ENCODE measurements at places on chromosomes 7 and 10.

GRCh38 chr7:136618818-136619217 is 249.6 kb upstream of the CHRM2 start:
- DNase-seq: no peak

- DNase-seq: no peak
Measured at GRCh38 chr7:8480527-8480926, 47.1 kb downstream of the NXPH1 start.

DNA sequence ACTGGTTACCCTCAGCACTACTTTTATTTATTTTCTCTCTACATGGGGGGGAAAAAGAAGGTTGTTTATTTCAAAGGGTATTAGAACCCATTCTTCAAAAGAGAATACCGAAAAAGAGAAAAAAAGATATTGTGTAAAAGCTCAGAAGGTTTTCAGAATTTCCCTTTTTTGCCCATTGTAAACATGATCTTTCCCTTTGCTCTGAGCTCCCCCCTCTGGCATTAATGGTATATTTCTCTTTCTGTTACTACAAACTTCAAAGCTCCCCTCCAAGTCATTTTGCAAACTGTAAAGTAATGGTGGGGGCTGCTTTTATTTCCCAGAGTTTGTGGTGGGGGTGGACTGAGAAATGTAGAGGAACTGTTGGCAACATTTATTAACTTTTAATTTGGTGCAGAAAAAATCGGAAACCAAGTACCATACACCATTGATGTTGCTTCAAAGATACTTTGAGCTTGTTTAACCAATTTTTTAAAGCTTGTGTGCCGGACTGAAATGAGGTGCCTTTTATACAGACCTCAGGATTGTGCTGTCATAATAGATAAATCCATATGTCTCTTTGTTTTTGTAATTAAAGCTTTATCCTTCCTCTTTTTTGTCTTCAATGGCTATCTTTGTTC is 181.5 kb downstream of the EXOC4 start:
- DNase-seq: no peak

DNA sequence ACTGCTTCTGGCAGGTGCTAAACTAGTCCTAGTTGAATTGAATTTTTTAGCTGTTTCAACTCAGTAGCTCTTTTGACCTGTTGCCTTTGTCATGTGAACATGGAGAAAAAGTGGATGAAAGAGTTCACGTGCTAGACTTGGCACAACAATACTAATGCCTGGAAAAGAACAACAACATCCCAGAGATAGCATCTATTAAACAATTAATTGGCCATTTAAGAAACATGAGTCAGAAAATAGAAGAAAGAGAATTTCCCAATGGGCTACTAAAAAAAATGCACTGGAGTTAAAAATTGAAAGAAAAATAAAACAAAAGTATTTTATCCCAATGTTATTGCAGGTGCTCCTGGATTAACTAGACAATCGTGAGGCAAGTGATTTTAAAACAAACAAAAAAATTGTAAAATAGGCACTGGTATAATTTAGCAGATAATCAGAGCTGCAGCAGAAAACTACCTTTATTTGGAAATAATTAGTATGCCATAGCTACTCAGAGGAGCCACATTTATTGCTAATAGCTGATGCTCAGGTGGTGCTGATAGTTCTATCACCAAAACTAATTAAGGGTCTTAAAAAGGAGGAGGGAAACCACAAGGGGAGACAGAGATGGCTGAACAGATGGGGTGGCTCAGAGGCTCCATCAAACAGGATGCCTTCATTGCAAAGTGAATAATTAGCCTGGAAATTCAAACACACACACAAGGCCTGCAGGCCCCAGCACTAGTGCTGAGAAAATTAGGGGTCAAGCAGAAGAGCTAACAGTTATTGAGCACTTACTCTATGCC is 17.6 kb downstream of the CCDC71L start:
- DNase-seq: no peak

GRCh38 chr7:155667241-155667829 is 22.9 kb downstream of the RBM33 start:
- DNase-seq: no peak

- no peak for DNase-seq
Measured at GRCh38 chr10:102634686-102635085, 9.6 kb upstream of the TRIM8 start.

GRCh38 chr7:130446259-130446658 is 5.4 kb upstream of the CEP41 start:
- DNase-seq: no peak

- no peak for DNase-seq
Measured at GRCh38 chr7:157753713-157754415, 417.1 kb downstream of the DNAJB6 start.

DNA sequence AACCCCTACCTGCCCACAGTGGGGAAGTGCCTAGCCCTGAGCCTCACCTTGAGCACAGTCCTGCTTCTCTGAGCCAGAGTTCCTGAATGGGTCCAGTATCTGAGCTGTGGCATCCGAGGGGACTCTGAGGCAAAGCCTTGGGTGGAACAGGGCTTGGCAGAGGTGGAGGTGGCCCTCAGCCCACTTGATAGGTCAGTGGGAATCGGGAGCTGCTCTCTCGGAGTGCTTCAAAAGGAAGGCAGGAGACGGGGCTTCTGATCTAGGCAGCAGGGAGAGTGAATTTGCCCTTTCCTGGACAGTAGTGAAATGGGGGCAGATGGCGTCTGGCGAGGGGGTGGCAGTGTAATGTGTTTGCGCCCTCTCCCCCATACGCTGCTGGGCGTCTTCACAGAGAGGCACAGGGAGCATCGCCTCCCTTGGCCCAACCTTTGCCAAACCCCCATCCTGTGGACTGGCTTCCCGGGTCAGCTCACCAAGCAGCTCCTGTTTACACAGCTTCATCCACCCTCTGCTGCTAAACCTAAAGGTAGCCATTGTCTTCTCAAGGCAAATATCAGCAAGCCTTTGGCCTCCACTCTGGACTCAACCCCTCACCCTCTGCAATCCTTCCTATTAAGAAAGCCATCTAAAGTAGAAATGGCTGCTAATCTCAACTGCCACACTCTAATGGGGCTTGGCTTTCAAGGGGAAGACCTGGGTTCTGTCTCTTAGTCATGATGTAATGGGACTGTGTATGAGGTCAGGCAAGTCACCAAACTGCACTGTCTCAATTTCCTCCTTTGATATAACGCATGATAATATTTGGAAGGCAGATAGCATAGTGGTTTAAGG is 21.1 kb upstream of the VDAC2 start:
- DNase-seq: no peak

DNA sequence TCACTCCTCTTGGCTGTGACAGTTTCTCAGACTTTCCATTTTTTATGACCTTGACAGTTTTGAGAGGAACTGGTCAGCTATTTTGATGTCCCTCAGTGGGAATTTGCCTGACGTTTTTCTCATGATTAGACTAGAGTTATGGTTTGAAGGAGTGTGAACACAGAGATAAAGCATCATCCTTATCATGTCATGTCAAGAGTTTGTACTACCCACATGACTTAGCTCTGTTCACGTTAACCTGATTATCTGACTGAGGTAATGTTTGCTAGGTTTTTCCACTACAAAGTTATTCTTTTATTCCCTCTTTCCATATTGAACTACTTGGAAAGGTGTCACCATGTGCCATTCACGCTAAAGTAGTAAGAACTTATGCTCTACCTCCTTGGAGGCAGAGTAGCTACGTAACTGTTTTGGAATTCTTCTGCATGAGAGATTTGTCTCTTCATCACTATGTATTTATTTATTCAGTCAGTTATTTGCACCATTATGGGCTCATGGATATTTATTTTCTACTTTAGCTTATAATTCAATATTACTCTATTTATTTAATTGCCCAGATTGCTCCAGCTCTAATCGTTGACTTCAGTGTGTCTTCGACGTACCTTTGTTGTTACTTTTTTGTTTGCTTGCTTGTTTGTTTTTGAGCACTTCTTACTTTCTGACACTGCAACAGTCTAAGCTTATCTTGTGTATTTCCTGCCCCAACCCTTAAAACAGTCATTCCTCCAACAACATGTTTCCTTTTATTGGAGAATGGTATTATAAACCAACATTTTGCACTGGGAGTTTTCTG is 50.4 kb downstream of the CPED1 start:
- DNase-seq: no peak

- no peak for DNase-seq
Measured at GRCh38 chr7:122438492-122438891, 133.9 kb upstream of the FEZF1 start.

DNA sequence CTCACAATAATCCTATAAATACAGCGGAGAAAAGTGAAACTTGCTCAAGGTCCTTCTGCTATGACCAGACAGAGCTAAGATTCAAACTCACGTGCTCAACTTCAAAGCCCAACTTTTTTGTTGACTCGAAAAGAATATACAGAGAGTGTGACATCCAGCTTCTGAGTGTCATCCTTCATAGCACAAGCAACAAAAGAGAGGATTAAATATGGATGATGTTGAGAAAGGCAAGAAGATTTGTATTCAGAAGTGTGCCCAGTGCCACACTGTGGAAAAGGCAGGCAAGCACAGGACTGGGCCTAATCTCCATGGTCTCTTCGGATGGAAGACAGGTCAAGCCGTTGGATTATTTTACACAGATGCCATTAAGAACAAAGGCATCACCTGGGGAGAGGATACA is 2.1 kb upstream of the FAM3C start:
- no peak for DNase-seq

- no peak for DNase-seq
Measured at GRCh38 chr7:34837801-34838201, 179.8 kb downstream of the NPSR1 start.

DNA sequence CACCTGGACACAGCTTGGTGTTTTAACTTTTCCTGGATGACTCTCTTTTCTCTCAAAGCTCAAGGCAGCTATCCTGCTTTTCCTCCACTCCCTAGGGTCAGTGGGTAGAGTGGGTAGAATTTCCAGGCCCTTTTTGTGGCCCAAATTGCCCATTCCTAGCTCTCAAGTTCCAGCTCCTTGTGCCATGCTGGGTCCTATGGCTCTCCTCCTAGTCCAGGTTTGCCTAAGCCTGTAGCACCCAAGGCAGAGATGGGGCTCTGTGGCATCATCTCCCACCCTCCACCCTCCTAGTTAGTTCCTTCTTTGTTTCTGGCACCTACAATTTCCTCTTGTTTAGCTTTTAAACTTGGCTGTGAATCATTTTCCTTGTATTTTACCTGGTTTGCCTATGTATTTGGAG is 9.7 kb downstream of the CPA4 start:
- DNase-seq: no peak

DNA sequence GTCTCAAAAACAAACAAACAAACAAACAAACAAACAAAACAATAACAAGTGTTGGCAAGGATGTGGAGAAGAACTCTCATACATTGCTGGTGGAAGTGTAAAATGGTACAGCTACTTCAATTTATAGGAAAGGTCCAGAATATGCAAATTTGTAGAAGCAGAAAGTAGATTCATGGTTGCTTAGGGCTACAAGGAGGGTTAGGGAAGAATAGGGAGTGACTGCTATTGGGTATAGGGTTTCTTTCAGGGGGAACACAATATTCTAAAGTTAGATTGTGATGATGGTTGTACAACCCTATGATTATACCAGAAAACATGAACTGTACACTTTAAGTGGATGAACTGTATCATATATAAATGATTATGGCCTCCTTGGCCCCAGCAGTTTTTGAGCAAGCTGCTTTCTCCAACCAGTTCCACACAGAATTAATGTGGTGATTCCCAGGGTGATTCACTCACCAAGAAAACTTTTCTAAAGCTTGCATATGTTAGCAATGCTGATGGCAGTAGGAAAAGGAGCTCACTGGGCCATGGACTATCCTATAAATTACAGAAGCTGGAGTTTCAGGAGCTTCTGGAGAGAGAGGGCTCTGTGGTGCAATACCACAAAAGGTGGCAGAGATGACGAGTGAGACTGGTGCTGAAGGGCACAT is 52.8 kb upstream of the KCNIP2 start:
- DNase-seq: no peak

- DNase-seq: no peak
Measured at GRCh38 chr7:83455612-83456011, 193.3 kb downstream of the SEMA3E start.

GRCh38 chr7:111953611-111954010 is 252.6 kb downstream of the DOCK4 start:
- no peak for DNase-seq

DNA sequence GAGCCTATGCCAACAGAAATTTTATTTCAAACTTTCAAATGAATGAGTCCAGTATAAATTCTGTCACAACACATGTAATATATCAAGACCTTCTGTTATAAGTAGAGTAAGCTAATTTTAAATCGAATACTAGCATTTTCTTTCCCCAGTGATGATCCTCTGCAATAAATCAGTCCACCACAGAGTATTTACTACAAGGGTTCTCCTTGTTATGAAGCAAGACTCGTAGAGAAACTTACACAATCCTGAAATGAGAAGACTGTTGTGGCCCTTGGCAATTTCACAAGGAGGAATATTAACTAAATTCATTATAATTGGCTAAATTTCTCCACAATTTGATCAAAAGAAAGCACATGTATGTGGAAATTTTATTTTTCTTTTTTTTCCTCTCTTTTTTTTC is 312.4 kb upstream of the DGKB start:
- no peak for DNase-seq

DNA sequence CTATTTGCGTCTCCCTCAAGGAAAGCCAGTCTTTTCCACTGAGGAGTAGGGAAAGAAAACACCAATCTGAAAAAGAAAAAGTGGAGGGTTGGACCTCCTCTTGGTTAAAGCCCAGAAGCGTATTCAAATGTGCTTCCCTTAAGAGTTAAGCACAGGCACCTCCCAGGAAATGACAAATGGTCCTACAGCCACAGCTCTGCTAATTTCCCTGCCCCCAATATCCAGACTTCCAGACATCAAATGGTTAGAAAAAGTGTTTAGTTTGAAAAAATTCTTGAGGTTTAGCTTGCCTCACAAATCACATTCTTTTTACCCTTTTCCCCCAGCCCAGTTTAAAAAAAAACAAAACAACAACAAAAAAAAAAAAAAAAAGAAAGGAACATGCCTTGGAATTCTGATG is 19.0 kb upstream of the COL1A2 start:
- no peak for DNase-seq

DNA sequence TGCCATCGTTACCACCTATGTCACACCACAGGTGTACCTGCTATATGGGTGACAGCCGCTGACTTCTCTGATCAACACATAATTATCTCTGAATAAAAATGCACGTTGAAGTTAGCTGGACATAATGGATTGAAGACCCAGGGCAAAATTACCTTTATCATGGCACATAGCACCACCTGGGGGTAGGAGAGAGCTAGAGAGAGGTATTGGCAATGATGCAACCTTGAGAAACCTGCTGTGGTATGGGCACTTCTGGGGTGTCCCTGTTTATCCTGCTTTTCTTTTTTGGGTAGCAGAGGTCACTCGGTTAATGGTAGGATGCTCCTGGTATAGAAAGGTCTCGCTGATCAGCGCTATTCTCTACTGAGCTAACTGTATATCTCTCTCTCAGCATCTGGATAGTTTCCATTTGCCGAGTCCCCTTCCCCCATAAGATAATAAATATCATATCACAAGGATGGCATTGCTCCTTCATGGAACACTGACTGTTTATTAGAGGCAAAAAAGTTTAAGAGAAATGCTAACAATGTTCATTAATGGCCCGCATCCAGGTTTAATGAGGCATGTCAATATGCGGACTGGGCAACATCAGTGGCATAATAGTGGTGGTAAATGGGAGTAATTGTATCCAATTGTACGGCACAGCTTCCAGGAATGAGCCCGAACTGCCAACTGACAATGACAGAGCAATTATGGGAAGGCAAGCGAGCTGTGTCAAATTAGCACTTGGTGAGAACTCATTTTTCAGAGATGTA is 323.1 kb downstream of the TFEC start:
- peak; percentile 13 for DNase-seq

- no peak for DNase-seq
Measured at GRCh38 chr10:114256822-114257221, 17.8 kb downstream of the VWA2 start.

GRCh38 chr7:128042012-128042411 is 10.8 kb upstream of the LRRC4 start:
- DNase-seq: no peak

- no peak for DNase-seq
Measured at GRCh38 chr7:133830081-133830480, 297.1 kb upstream of the LRGUK start.

Data from iPS DF 6.9 (cell line).